Activated naive CD4-positive, alpha-beta T cell treated with Interleukin-2 at 50 U/mL for 16 hours (primary cell): ENCODE measurements at places on chromosomes 3 and 15.

GRCh38 chr15:71111181-71111565, 4.1 kb upstream of the THSD4 start:
- no peak for DNase-seq

- no peak for DNase-seq
Observed at GRCh38 chr3:127990461-127990860, 61.8 kb upstream of the SEC61A1 start.

DNA sequence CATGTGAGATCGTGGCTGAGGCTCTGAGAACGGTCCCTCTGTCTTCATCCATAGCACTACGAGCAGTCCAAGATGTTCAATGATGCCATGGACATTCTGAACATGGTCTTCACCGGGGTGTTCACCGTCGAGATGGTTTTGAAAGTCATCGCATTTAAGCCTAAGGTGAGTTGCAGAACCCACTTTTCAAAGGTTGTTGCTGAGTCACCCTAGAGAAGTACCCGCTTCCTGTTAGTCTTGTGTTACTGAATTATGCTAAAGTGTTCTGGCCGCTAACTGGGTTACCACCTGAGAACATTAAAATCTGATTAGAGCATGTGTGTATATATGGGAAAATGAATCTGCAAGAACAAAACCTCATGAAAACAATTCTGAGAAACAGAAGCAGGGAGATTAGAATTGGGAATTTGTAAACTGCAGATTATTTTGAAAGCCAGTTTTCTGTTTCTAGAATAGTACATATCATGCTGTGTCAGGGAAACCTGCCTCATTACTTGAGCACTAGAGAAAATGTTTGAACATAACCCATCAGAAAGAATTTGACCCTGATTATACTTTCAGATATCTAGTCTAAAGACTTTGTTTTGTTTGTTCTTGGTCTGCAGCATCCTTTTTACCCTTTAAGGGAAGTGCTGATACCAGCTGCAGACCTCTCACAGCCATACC, 92.6 kb downstream of the CHDH start:
- peak; percentile 4 for DNase-seq

DNA sequence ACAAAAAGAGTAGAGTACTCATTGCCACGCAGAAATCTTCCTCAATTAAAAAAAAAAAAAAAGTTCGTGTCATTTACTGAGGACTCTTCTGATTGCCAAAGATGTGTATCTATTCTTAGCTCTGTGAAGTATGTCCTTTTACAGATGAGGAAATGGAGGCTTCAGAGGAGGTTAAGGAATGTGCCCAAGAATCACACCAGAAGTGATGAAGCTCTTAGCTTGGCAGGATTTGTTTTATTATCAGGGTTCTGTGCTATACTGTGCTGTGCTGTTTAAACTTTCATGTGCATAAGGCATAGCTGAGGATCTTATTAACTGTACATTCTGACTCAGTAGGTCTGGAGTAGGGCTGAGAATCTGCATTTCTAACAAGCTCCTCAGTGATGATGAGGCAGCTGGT, 665.2 kb upstream of the ADAMTS9 start:
- DNase-seq, result no peak

DNA sequence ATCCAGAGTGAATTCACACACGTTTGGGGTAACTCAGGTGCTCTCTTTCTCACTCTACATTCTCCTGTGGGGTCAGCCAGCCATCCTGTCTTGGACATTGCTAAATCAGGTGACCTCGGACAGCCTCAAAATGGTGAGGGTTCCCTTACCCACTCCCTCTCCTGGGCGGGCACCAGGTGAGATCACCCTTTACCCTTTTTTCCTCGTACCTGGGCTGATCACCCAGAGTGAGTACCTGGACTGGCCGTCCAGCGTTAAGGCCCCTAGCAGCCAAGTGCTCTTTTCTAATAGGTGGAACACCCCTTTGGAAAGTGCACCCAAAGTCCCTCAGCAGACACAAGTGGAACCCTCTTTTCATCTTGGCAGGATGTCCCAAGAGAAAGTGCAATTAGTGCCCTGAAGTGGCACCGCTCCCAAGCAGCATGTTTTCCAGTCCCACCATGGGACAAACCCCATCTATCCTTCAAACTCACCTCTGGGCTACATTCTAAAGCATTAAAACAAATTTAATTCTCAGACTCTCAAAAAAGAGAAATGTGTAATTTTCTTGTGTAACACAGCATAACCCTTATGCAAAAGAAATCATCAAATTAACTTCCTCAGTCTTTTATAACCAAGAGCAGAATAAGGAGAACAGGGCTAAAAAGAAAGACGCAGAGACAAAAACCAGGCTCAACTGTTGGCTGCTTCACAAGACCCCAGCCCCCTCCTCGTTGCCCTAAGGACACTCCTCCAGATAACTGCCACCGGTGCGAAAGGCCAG, 20.7 kb downstream of the TRANK1 start:
- no peak for DNase-seq
